ENCODE measurements at places on chromosomes 11 and 22.

GRCh38 chr11:14029971-14030920 is 67.7 kb downstream of the SPON1 start:
- DNase-seq: peak; percentile 80

GRCh38 chr11:117529816-117530215 is 202.2 kb downstream of the CEP164 start:
- no peak for DNase-seq

DNA sequence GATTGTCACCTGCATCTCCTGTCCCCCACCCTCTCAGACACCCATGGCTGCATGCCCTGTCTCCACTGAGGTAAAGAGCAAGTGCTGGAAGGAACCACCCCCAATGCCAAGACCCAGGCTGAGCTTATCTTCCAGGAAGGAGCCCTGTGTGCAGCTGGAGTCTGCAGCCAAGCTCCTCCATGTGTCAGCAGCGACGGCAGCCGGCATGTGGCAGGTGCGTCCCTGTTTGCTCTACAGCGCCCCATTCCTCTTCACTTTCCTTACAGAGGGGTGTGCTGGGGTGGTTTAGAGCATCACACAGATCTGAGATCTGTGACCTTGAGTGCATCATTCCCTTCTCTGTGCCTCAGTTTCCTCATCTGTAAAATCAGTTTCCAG is 7.7 kb upstream of the MN1 start:
- DNase-seq: no peak

DNA sequence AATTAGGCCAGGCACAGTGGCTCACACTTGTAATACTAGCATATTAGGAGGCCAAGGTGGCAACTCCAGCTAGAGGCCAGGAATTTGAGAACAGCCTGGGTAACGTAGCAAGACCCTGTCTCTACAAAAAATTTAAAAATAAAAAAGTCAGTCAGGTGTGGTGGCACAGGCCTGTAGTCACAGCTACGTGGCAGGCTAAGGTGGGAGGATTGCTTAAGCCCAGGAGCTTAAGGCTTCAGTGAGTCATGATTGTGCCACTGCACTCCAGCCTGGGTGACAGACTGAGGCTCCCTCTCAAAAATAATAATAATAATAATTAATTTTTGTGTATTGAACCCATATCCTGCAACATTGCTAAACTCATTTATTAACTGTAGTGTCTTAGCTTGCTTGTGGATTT is 15.3 kb upstream of the TRIM29 start:
- DNase-seq: no peak

DNA sequence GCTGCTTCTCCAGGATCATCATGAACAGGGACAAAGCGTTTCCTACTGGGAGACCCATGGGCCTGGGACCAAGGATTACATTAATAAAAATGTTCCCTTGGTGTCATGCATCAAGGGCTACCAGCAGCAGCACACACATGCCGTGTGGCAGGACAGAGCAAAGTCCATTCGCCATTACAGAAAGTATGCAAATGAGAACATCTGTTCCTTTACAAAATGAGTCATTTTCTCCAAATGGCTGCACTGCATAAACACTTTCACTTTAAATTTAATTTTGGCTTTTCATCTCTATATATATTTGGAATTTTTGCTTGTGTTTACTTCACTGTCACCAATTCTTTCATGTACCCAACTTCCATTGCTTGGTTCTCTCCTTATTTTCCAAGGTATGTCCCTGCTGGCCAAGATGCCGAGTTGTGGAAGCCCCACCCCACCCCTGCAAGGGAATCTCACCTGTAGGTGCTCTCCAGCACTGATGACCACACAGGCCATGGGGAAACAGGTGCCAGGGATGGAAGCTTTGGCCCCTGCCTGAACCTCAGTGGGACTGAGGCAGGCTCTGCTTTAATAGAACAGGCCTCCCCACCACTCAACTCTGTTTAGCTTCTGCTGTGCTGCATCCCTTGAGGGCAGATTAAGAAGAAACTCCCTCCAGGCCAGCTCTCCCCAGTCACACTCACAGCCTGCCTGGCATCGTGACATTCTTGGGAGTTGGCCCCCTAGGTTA is 15.6 kb upstream of the GNAZ start:
- no peak for DNase-seq

DNA sequence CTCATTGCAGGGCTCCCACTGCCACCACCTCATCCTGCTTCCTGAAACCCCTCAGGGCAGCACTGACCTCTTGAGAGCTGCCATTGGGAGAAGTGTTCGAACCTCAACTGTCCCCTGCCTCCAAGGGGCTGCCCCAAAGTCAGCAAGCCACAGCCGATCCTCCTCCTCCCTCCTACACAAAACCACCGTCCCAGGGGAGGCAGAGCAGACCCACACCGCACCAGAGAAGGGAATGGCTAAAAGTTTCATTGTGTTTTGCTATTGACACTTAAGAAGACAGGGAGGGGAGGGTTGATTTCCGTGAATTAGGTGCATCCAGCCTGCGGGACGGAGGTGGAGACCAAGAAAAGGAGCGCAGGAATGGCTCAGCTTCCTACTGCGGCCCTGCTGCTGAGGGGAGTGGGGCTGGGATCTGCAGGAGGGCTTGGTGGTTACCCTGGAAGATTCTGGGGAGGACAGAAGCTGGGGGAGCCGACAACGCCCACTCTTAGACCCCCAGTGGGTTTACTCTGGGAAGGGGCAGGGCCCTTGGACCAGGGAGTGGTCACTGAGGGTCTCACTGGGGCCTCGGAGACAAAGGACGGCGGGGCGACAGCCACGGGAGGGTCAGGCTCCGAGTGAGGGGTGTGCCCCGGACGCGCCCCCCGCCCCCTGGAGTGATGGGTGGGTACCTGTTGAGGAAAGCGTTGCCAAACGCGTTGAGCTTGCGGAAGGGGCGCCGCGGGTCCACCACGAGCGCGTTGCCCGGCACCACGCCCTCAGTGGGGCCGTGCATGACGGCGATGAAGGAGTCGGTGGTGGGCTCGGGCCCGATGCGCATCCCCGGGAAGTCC is 815 bp downstream of the EHD1 start:
- no peak for DNase-seq

DNA sequence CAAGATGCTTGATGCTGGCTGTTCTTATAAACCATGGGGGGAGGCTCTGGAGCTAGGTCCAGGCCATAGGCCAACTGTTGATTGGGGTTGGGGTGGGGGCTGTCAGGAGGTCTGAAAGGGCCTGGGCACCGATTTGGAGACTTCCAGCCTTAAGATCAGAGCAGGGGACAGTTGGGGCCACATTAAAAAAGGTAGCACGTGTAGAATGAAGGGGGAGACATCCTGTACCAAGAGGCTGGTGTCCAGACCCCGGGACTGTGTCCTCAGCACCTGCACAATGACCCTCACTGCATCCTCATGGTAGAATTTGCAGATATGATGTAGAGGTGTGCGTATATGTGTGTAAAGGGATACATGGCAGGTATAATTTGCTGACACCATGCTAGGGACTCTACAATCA is 12.4 kb upstream of the TBX1 start:
- no peak for DNase-seq

- DNase-seq: no peak
Observed at GRCh38 chr11:101612481-101612880, 28.7 kb upstream of the TRPC6 start.

DNA sequence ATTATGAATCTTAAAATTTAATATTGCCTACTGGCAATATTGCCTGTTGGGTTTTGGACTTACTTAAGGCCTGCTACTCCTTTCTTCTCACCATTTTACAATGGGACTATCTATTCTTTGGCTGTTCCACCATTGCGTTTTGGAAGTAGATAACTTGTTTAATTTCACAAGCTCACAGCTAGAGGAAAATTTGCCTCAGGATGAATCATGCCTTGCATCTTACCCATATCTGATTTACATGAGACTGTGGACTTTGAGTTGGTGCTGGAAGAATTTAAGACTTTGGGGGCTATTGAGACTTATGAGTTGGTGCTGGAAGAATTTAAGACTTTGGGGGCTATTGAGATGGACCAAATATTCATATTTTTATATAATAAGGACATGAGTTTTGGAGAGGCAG is 662.6 kb downstream of the METTL15 start:
- DNase-seq: no peak

DNA sequence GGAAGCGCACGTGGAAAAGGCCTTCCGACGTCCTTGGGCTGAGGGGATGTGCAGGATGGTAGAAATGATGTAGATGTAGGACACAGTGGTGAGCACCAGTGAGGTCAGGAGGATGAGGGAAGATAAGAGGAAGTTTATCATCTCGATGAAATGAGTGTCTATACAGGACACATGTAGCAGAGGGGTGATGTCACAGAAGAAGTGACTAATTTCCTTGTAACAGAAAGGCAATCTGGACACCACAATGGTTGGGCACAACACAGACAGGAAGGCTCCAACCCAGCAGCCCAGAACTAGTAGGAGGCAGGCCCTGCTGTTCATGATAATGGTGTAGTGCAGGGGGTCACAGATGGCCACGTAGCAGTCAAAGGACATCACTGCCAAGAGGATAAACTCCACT is 35.0 kb upstream of the OR6M1 start:
- DNase-seq: no peak

GRCh38 chr22:42957958-42958357 is 57.0 kb downstream of the PACSIN2 start:
- no peak for DNase-seq

DNA sequence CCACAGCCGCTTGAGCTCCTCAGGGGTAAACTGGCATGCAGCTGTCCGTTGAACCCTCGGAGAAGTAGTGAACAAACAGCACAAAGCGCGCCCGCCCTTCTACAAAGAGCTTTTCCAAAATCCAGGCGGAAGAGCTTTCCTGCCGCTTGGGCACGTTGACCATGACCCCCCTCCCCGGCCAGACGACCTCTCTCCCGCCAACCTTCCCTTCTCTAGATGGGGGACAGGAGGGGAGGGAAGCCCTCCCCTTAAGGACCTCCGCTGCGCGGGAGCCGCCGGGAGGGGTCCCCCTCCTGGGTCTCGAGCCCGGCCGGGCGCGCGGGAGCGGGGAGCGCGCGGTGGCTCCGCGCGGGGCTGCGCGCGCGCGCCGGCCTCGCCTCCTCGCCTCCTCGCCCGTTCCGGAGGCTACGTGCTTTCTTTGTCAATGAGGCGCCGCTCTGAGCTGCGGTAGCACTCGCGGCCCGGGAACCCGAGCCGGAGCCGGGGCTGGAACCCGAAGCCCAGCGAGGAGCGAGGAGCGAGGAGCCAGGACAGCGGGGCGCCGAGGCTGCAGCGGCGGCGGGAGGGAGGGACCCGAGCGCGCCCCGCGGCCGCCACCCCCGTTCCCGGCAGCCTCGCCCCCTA is 118.6 kb downstream of the HIPK3 start:
- no peak for DNase-seq

DNA sequence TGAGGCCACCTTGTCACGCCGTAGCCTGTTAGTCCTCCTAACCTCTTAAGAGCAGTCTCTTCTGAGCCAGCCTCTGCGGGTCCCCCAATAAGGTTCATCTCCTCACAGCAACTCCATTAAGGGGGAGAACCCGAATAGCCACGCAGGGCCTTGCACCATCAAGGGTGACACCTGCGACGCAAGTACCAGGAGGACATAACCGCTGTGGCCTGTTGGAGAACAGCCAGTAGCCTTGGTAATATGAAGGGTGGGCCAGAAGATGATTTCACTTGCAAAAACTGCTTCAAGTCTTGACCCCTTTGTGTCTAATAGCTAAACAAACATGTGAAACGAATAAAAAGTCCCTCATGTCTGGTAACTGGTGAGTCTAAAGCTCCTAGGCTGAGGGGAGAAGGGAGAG is 14.8 kb downstream of the ARFGAP2 start:
- DNase-seq: no peak

DNA sequence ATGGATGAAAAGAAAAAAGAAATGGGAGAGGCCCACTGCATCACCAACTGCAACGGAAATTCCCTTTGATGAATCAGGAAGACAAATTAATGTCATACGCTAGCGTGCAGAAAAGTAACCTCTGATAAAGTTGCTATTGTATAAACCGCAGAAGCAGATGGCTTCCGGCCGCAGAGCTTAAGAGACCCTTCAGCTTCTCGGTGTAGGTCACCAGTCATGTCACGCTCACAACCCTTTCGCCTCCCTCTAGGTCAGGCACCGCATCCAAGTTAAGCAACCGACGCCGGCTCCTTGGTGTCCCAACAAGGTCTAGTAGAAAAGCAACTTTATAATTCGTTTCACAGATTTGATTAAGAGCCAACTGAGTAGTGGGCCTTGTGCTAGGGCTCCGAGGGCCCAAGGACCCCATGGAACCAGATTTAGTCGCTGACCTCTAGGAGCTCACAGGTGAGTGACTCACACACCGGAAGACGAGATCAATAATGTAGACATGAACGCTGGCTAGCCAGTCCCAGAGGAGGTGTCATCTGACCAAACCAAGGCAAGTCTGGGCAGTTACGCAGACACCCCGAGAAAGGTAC is 1.2 kb upstream of the ZFP91 start:
- DNase-seq: no peak

DNA sequence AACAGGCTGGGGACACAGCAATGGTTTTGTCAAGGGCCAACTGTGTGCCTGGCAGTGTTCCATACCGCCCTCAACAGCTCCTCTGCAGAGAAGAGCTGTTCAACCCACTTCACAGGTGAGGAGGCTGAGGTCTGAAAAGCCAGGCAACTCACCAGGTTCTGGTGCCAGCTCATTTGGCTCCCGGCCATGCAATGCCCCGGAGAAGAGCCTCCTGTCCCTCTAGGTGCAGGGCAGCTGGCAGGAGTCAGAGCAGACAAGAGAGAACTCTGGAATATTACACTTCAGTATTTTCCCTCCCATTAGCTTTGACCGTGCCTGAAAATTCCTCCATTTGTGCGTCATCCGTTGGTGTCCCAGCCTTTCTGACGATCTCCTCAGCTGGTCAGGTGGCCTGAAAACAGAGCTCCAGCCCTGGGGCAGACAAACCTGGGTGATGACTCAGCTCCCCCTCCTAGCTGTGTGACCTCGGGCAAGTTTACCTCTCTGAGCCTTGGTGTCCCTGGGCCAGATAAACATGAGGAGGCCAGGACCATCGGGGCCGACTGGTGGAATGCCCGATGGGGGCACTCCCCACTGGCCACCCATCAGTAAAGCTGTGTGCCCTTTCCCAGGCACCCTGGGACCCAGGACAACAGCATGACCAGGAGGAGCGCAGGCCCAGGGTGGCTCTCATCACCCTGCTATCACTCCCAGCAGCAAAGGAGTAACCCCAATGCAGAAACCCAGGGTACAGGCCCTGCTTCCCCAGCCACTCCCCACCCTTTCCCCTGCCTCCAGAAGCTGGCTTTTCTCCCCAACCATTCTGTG is 9.6 kb upstream of the C1QTNF6 start:
- no peak for DNase-seq

DNA sequence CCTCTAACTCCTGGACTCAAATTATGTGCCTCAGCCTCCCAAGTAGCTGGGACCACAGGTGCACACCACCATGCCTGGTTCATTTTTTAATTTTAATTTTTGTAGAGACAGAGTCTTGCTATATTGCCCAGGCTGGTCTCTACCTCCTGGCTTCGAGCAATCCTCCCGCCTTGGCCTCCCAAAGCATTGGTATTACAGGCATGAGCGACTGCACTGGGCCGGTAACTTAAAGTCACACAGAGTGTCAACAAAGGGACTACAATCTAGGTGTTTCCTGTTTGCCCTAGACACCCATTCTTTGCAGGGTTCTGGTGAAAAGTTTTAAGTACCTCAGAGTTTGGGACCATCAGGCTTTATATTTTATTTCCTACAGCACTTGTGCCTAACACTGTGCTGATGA is 8.4 kb downstream of the UVRAG start:
- no peak for DNase-seq

GRCh38 chr11:3611976-3612678 is 29.7 kb downstream of the ART5 start:
- DNase-seq: no peak

- no peak for DNase-seq
Observed at GRCh38 chr11:575313-575995, 816 bp upstream of the PHRF1 start.

All from retinal pigment epithelial cell (primary cell).